ENCODE measurements at places on chromosomes 1 and 21. TPM values are rescaled to one million over a fixed set of nuclear protein-coding genes. Genes with fewer than 3 reads are reported as not detected.
A peak's percentile ranks its signal among the peaks of the same experiment; 100 is the strongest.

Gene NUF2
- 6.0 TPM for total RNA-seq

DNA sequence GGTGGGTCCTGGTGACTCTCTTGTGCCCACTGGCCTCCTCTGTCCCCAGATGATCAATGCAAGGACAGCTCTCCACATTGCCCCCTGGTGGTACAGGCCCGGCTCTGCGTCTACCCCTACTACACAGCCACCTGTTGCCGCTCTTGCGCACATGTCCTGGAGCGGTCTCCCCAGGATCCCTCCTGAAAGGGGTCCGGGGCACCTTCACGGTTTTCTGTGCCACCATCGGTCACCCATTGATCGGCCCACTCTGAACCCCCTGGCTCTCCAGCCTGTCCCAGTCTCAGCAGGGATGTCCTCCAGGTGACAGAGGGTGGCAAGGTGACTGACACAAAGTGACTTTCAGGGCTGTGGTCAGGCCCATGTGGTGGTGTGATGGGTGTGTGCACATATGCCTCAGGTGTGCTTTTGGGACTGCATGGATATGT, 10.8 kb downstream of the ADAMTSL4 start:
- peak; percentile 81 for DNase-seq
- peaks cover 12% of the 10 kb centered on the region for H3K27me3 ChIP-seq
- H3K4me3 ChIP-seq, result peak overlapping the region; percentile 22
- H3K4me1 ChIP-seq, result peaks cover 41% of the 10 kb centered on the region
- peaks cover 9% of the 10 kb centered on the region for H3K36me3 ChIP-seq

DNA sequence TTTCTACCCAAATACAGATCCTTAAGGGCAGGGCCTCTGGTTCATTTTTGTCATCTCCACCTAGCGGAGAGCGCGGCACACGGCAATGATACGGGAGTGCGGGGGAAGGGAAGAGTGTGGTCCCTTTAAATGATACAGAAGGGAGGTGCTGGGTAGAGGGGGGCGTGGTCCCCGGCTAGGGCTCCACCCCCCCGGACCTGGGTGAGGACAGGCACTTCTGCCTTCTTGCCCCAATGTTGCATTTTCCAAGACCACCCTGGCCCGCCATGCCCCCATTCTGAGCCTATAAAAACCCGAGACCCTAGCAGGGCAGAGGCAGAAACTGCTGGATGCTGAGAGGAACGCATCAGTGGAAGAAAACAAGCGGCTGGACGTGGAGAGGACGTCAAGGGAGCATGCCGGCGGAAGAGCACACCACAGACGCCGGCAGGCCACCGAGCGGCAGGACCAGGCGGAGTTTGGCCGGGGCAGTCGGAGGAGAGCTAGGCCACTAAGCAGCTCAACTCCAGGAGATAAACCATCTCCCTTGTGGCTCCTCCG, 30.0 kb downstream of the LRRC3 start:
- DNase-seq, result no peak
- H3K4me3 ChIP-seq, result no peak overlapping the region
- H3K4me1 ChIP-seq, result no peaks in the 10 kb centered on the region
- H3K27ac ChIP-seq, result no peak overlapping the region

- peaks cover 1% of the 10 kb centered on the region for H3K27me3 ChIP-seq
- no peaks in the 10 kb centered on the region for H3K36me3 ChIP-seq
- no peak overlapping the region for H3K4me3 ChIP-seq
Measured at GRCh38 chr1:87556326-87556725, 227.6 kb downstream of the LMO4 start.

GRCh38 chr21:33801424-33802405, 113.9 kb downstream of the ATP5PO start:
- no peaks in the 10 kb centered on the region for H3K4me1 ChIP-seq
- H3K27me3 ChIP-seq, result peaks cover 2% of the 10 kb centered on the region
- peaks cover 21% of the 10 kb centered on the region for H3K36me3 ChIP-seq
- no peak for DNase-seq
- no peak overlapping the region for H3K27ac ChIP-seq

Gene JAM2
- 0.77 TPM for total RNA-seq

Gene DCAF8
- 134 TPM for total RNA-seq

- H3K36me3 ChIP-seq, result no peaks in the 10 kb centered on the region
- DNase-seq, result peak; percentile 55
- peak overlapping the region; percentile 100 for H3K27ac ChIP-seq
- peak overlapping the region; percentile 98 for H3K4me3 ChIP-seq
Measured at GRCh38 chr1:214552174-214552608, 789 bp upstream of the PTPN14 start.

DNA sequence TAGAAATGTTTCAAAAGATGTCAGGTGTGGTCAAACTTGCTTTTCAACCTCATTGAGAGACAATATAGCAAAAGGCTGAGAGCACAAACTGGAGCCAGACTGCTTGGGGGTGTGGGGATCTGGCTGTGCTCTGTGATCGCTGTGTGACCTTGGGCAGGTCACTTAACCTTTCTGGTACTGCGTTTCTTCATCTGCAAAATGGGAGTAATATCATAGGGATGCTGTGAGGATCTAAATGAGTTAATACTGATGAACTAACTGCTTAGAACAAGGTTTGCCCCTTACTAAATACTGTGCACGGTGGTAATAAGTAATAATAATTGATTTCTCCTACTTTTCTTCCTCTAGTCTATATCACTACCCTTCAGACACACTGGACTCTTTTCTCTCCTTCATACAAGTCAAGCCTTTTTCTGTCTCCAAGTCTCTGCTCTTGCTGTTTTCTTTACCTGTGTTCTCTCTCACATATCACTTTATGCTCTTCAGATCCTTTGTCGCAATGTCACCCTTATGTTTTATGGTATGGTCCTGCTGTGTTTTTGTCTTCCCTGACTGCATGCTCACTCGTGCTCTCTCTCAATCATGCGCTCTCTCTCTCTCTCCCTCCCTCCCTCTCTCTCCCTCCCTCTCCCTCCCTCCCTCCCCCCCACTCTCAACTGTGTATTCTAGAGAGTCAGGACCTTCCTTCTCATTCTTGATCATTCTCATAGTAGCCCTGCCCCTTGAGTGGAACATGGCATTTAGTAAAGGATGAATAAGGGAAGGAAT, 3.3 kb downstream of the MGST3 start:
- no peak overlapping the region for H3K27ac ChIP-seq
- no peaks in the 10 kb centered on the region for H3K36me3 ChIP-seq
- H3K27me3 ChIP-seq, result peaks cover 1% of the 10 kb centered on the region

Gene MAP10
- total RNA-seq, result 4.9 TPM

Gene PTGFR
- 0.41 TPM for total RNA-seq

DNA sequence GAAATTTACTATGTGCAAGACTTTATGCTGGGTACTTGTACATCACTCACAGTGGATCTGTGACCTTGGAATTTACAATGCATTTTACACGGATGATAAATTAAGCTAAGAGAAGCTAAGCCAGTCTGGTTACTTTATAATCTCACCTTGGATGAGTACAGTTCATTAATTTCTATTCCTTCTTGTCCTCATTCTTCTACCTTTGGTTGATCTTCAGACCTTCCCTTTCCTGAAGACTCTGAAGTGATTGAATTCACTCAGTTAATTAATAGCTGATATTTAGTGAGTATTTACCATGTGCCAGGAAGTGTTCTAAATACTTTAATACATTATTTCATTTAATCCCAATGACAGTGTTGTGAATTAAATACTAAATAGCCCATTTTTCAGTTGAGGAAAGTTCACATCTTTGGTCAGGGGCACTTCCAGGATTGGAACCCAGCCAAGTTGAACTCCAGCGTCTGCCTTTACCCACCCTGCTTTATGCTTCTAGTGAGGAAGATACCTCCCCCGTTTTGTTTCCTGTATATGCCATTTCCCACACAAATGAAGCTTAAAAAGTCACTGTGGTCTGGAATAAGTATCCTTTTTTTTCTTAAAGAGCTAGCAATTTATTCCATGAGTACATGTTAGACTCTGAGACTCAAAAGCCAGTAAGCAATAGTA, 146.6 kb downstream of the TLR5 start:
- peaks cover 4% of the 10 kb centered on the region for H3K27me3 ChIP-seq
- no peak for DNase-seq
- peaks cover 6% of the 10 kb centered on the region for H3K36me3 ChIP-seq
- no peak overlapping the region for H3K4me3 ChIP-seq

DNA sequence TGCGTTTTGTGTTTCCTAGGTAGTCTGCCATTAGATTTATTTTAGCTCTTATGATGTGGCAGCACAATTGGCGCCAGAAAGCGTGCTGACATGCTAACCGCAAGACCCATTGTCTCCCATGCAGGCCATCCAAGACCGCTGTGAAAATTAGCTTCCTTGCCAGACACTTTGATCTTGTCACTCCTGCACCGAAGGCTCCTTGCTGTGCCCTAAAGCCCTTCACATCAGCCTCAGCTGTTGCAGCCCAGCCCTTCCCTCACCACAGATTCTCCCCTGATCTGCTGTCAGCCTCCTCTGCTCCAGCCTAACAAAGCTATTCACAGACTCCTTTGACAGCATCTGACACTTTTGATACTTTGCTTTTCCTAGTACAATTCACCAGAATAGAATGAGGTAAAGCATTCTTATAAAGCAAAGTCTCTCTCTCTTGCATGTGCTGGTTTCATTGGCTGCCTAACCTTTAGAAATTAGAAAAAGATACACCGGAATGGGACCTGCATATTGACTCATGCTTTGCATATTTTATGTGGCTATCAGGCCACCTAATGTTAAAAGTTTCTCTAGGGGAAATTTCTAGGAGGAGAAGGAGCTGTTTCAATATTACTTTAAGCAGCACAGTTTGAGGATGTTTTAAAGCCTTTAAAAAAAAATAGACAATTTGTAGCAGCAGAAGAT, 280.3 kb upstream of the FMN2 start:
- H3K36me3 ChIP-seq, result peaks cover 4% of the 10 kb centered on the region
- peaks cover 31% of the 10 kb centered on the region for H3K4me1 ChIP-seq
- no peaks in the 10 kb centered on the region for H3K27me3 ChIP-seq
- no peak overlapping the region for H3K27ac ChIP-seq
- H3K4me3 ChIP-seq, result no peak overlapping the region
- no peak for DNase-seq

Gene ERICH3
- 2.8 TPM for total RNA-seq

DNA sequence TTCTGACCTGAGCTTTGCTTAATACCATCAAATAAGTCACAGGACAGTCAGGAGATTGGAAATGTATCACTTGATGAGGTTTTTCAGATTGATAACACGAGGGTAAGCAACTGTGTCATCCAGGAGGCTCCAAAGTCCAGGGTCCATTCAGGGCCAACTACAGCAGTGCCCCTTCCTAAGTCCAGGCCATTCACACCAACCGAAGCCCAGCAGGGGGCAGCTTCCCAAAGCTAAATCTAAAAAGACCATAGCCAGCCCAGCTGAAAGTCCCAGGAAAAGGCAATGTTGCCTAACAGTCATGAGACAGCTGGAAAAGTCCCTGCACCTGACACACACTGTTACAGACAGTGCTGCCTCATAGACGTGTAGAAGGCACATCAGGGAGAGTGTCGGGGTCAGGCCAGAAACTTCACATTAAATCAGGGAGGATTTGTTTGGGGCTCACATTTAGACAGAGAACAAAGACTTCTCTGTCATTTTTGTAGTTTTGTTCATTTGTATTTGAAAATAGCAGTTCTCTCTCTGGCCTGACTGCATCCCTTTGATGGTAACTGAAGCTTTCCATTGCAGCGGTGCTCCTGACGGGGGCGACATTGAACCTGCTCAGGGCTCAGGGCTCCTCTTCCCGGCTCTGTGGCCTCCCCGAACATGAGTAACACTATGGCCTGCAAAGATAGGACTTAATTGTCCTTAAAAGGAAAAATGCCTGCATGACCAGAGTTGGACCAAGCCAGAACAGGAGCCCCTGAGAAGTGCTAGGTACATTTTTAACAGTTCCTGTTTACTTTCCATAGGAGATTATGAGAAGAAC, 200.4 kb downstream of the NRIP1 start:
- peaks cover 32% of the 10 kb centered on the region for H3K4me1 ChIP-seq
- peaks cover 12% of the 10 kb centered on the region for H3K36me3 ChIP-seq
- H3K27me3 ChIP-seq, result peaks cover 6% of the 10 kb centered on the region
- H3K4me3 ChIP-seq, result no peak overlapping the region

GRCh38 chr1:204263254-204263910, 49.6 kb upstream of the GOLT1A start:
- no peak overlapping the region for H3K4me3 ChIP-seq
- H3K27me3 ChIP-seq, result peaks cover 4% of the 10 kb centered on the region
- H3K4me1 ChIP-seq, result peaks cover 3% of the 10 kb centered on the region

DNA sequence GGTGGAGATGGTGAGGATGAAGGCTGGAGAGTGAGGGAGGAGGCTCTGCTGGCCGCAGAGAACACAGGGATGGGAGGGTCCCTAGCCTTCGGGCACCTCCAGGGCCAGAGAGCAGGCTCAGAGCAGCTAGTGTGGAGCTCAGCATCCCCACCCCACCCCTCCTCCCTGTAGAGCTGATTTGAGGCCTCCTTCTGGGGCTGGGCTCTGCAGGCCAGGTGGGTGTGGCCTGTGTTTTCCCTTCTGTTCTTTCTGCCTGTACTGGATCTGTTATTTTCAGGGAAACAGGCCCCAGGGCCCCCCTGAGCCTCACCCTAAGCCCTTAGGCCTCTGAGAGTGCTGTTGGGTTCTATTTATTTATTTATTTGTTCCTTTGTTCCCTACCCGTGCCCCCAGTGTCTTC, 44.8 kb downstream of the TMCC2 start:
- peaks cover 13% of the 10 kb centered on the region for H3K36me3 ChIP-seq
- peaks cover 14% of the 10 kb centered on the region for H3K27me3 ChIP-seq
- H3K4me3 ChIP-seq, result no peak overlapping the region
- no peak for DNase-seq
- H3K27ac ChIP-seq, result no peak overlapping the region

DNA sequence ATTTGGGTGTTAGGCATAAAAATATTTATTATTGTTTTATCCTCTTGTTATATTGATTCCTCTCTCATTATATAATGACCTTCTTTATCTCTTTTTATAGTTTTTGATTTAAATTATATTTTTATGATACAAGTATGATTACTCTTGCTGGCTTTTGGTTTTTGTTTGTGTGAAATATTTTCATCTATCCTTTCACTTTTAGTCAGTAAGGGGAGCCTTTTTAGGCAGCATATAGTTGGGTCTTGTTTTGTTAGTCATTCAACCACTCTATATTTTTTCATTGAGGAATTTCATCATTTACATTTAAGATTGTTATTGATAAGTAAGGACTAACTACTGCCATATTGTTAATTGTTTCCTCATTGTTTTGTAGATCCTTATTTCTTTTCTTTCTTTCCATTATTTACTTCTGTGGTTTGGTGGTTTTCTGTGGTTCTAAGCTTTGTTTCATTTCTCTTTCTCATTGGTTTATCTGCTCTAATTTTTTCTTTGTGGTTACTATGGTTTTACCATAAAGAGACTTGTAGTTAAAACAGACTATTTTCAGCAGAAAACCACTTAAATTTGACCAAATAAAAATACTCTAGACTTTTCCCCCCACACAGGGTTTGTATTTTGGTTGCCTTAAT, 593.1 kb downstream of the NUF2 start:
- H3K4me3 ChIP-seq, result no peak overlapping the region
- no peak for DNase-seq
- H3K4me1 ChIP-seq, result no peaks in the 10 kb centered on the region
- H3K27ac ChIP-seq, result no peak overlapping the region
- H3K27me3 ChIP-seq, result no peaks in the 10 kb centered on the region
- no peaks in the 10 kb centered on the region for H3K36me3 ChIP-seq

DNA sequence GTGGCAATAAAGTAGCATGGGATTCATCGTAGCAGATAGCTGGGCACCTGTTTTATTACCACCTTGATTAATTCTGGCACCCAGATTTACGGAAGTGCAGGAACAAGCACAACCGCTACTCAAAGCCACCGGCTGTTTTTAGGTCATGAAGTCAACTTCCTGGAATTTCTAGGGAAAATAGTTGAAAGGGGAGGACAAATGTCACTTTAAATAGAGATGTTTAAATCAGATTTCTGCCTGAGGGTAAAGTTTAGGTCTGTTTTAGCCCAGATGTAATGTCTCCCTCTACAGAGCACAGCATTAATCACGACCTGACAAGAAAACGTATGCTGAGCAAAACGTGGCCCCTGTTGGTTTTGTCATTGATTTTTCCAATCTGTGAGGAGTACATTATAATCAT, 8.0 kb downstream of the ADGRL2 start:
- H3K36me3 ChIP-seq, result no peaks in the 10 kb centered on the region
- peak overlapping the region; percentile 25 for H3K27ac ChIP-seq

Gene LY9
- total RNA-seq, result not detected
